ENCODE measurements at places on chromosomes 7 and 10.
A peak's percentile ranks its signal among the peaks of the same experiment; 100 is the strongest.

DNA sequence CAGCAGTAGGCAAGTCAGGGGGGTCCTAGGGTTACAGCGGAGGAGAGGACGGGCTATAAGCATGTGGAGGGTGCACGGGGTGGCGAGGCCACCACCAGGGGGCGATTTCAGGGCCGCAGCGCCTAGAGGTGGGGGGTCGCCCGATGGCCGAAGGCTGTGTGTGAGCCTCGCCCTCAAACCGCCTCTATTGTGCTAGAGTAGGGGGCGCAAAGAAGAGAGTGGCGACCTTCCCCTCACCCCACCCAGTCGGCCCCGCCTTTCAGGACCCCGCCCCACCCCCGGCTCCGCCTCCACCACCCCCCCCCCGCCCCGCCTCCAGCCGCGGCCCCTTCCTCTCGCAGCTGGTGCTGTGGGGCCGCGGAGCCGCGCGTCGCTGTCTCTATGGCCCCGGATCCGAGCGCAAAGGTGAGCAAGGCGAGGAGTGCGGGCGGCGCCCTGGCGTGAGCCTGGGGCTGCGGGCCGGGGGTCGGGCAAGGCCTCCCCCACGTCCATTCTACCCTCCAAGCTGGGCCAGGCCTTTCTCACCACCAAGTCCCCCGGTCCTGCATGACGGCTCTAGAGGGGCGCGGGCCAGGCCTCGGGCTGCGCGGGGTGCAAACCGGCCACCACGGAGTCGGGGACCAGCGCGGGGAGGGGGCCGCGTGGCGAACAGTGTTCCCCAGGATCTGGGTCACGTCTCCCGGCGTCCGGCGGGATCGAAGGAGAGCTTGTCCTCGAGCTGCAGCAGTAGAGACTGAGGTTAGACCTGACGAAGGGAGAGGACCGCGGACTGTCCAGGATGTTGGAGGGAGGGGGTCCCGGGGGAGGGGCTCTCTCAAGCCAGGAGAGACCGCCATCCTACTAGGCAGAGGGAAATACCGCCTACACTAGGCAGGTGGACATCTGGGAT, at the start of gene SEMA4G:
Gene SEMA4G, plus strand, starts transcription at position 318 of the 889 bp plus-strand sequence. CDS start 3,409 bp downstream, outside the sequence.
- DNase-seq, result peak; percentile 33

- DNase-seq, result no peak
Measured at GRCh38 chr10:10361301-10361885, 656.3 kb upstream of the CELF2 start.

DNA sequence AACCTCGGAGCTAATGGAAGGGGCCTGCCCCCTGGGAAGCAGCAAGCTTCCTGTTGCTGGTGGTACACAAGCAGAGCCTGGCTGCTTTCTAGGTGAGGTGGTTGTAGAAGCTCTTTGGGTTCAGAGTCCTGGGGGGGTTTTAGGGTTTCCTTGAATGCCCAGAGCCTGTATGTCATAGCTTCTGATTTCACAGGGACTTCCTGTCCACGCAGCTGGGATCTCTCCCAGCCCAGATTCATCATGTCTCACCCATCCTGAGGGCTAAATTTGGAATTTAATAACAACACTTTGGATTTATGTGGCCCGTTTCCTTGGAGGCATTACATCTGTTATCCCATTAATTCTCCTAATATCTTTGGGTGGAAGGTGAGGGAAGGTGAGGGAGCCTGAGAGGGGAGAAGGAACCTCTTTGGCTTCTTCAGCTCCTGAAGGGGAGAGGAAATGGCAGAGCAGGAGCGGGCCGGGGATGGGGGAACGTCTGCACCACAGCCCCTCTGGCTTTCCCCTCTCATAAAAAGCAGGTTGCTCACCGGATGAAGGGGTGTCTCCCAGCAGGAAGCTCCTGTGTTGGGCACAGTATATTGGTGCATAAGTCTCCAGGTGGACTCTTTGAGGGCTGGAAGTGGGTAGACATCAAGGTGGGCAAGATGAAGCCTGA, 19.7 kb downstream of the RPS24 start:
- DNase-seq, result no peak

DNA sequence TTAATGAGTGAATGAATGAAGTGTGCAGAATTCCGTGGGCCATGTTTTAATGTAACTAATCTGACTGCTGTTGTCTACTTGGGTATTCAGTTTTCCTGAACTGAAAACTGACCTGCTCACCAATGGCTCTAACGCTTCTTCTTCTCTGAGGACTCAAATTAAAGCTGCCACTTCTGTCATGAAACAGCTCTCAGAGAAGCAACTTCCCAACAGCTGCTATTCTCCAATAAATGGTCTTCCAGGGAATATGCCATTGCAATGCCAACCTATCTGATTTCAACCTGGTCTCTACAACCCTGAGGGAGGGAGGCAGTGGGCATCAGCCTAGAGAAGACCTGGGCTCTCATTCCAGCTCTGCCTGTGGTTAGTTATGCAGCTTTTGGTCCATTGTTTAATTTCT, 69.4 kb downstream of the FRMD4A start:
- no peak for DNase-seq

- DNase-seq, result no peak
Measured at GRCh38 chr7:150406567-150407421, 27.7 kb downstream of the ZNF775 start.

- DNase-seq, result no peak
Measured at GRCh38 chr10:3761904-3762303, 23.1 kb downstream of the KLF6 start.

DNA sequence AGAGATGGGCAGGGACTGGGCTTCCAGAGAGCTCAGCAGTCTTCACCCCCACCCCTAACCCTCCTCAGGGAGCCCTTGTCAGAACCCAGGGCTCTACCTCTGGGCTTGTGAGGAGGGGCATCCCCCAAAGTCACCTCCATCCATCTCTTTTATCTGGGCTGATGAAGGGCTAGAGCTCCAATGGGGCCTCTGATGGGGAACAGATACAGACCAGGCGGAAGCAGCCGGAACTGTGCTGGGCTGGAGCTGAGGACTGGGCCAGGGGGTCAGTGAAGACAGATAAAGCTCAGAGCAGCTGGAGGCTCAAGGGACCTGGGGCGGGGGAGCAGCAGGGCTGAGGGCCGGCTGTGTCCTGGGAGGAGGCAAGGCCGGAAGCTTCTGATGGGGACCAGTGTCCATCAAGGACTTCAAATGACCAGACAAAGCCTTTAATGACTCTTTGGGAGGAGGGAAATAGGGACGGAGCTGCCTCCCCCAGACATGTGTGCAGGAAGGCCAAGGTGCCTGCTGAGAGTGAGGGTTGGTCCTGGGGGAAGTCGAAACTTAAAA, 10.2 kb downstream of the KAZALD1 start:
- no peak for DNase-seq

DNA sequence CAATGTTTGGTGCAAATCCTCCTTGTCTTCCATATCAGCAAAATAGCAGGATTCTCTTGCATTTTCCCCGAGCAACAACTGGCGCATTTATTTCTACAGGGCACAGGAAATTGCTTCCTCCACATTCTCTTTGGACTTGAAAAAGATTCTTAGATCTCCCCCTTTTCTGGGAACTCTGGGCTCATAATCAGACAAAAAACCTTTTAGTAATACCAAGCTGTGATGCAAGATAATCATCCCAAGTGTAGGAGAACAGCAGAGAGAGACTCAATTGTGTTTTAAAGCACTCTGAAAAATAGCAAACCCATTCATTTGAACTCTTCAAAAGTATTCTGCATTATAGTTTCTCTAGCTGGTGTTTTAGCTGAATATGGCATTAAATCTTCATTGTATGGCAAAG, 419.6 kb upstream of the NPVF start:
- no peak for DNase-seq

DNA sequence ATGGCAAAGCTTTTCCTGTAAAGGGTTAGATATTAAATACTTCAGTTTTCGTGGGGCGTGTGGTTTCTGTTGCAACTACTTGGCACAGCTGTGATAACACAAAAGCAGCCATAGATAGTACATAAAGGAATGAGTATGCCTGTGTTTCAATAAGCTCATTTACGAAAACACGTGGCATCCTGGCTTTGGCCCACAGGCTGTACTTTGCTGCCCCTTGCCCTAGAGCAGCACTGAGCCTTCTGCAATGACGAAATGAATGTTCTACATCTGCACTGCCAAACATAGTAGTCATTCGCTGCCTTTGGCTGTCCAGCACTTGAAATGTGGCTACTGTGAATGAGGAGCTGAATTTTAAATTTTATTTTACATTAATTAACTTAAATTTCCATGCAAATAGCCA, 376.2 kb upstream of the TPK1 start:
- no peak for DNase-seq

All from effector memory CD8-positive, alpha-beta T cell (primary cell).